Coronary artery (tissue), 2 donors: ENCODE measurements at places on chromosomes 4 and X.

DNA sequence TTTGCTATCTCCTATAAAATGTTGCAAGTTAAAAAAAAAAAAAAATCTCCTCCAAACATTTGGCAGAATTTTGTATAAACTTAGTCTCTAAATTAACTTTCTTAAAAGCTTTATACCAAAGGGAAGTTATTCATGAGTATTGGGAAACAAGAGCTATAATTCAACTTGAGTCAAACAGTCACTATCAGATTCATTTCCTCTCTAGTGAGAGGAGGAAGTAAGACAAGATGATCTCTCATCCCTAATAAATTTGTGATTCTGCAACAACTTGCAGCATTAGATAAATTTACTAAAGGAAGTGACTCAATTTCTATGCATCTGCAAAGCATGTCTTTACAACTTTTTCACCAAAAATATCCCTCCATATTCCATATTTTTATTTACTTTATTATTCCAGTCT is 135.4 kb upstream of the GNPDA2 start:
- DNase-seq, result no peak

DNA sequence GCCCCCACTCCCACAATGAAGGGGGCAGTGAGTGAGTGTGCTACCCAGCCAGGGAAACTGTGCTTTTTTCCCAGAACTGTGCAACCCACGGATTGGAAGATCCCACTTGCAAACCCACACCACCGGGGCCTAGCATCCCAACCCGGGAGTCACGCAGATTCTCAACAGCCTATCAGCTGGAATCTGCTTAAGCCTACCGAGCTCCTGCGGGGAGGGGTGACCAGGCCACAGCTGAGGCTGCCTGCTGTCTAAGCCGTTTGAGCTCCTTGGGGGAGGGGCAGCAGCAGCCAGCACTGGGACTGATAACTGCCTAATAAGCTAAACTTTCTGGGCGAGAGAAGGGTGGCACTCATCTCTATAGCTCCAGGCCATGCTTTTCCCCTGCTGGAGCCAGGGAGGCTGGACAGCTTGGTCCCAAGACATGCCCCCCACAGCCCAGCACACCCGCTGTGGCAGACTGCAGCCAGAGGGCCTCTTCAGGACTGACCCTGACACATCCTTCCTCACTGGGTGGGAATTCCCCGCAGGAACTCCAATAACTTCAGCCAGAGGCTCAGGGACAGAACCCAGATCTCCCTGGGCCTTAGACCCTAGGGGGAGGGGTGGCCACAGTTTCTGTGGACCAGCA is 161.3 kb upstream of the MAGEB18 start:
- DNase-seq, result no peak

DNA sequence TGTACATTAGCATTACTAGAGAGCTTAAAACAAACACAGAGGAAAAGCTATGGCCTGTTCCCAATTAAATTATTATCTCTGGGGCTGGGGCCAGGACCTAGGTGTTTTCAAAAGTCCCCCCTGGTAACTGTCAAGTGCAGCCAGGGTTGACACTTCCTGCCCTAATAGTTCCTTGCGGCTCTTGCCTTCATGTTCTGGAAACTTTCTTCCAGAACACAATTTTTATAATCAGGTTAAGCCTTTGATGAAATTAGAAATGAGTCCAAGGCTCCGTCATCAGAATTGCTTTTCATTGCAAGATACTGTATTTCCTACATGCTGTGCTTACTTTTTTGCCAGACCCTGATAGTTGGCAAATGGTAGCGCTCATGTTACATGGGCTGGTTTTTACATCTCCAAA is 229.6 kb downstream of the UNC5C start:
- no peak for DNase-seq

DNA sequence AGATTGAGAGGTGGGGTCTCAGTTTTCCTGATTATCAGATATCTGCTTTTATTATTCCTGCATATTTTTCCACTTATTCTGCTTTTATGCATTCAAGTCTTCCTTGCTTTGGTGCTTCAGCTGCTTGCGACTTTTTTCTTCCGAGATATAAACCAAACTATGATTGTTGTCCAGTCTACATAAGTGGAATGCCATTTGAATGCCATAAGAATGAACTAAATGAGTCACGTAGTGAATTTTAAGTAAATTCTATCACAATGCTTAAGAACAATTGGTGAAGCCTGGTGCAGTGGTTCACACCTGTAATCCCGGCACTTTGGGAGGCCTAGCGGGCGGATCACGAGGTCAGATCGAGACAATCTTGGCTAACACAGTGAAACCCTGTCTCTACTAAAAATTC is 189.1 kb downstream of the PCDH18 start:
- DNase-seq, result no peak

DNA sequence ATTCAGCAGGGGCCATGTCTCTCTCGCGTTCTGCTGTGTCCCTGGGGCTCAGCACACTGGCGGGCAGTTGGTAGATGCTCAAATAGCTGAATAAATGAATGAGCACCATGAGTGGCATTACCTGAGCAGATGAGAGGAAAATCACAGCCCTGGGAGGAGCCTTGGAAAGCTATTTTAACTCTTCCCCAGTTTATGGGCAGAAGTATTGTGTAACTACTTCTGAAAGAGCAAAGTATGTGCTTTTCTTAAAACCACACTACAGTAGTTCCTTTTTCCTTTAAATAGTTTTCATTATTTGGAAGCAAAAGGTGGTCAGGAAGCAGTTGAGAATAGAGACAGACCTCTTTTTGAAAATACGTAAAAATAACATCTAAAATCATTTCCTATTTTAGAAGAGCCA is 3.0 kb upstream of the PLAC1 start:
- no peak for DNase-seq

DNA sequence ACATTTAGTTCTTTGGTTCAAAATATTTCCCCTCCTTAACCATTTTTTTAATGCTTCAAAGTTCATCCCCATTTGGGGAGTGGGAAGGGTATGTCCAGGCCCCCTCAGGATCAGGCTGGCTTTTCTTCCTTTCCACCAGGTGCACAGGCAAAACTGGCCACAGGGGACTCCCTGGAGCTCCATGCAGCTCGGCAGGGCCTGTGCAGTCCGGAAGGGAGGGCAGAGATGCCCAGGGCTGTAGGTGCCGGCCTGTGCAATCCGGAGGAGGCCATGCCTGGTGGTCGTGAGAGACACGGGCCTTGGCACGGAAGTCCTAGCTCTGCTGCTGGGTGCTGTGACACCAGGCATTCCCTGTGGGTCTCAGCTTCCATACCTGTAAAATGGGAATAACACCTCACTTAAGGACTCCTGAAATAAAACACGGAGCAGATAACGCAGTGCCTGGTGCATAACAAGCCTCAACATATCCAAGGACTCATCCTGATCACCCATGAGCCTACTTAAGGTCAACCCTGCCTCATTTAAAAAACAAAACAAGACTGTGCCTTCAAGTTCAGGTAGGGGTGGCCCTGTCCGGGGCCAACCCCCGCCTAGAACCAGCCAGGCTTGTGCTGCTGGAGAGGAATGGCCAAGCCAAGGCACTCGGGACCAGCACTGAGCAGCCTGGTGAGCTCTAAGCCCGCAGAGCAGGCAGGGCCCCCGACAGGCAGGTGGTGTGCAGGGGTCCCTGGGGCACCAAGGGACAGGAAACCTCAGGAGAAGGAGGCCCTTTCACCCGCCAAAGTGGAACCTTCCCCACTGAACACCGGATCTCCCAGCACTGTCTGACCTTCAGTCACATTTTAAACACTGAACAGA is 21.2 kb upstream of the CYP4V2 start:
- DNase-seq, result no peak

DNA sequence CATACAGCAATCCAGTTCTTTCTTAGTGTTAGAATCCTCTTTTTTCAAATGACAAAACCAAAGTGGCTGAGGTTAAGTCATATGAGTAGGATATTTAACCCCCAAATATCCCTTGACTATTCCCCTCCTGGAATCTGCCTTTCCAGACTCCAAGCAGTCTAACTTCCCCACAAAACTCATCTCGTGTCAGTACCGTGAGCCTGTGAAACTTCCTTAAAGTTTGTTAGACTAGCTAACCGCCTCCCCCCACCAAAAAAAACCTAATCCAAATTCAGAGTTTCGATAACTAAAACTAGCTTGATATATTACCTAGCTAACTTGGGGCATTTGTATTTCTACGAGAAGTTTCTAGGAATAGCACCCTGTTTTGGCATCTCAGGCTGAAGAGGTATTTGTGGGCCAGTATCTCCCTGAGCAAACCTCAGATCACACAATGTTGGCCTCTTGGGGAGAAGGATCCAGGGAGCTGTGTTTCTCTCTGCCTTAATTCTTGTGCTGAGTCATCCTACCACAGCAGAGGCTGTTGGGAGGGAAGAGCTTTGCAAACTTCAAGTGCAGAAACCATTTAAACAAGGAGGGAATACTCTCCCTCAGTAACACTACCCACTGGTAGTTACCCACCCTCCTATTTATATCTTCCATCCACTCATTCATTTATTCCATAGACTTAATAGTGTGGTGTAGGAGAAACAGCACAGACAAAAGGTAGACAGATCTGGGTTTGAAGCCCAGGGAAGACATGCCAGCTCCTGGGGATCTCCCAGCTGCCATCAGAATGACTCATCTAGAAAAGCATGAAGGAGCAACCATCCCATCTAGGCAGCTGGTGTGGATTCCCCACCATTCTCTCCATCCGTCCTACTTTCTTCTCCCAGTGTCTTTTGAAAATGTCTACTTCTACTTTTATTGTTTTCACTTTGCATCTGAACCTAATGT is 39.3 kb upstream of the TXK start:
- DNase-seq, result no peak

DNA sequence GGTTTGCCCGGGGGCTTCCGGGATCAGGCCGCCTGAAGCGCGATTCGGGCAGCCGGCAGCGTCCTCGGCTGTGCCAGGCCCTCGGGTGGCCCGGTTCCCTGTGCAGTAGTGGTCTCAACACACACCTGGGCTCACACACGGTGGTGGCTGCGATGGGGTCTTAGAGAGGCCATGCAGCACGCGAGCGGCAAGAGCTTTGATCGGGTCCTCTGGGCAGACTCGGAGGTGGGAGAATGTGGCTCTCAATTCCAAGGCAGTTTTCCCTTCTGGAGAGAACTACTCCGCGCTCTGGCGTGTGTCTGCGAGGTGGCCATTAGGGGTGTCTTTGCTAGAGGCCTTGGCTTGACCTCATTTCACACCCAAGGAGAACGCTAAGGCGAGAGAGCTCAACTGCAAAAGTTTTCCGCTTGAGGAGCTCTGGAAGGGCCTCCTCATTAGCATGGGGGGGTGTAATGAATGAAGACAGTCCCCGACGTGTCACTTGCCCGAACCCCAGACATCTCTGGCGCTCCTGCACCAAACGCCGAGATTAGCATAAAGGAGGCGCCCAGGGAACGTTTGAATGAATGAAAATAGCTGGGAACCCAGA is 771 bp upstream of the RBPJ start:
- no peak for DNase-seq

GRCh38 chrX:70527610-70528345 is 83.1 kb downstream of the DLG3 start:
- no peak for DNase-seq

DNA sequence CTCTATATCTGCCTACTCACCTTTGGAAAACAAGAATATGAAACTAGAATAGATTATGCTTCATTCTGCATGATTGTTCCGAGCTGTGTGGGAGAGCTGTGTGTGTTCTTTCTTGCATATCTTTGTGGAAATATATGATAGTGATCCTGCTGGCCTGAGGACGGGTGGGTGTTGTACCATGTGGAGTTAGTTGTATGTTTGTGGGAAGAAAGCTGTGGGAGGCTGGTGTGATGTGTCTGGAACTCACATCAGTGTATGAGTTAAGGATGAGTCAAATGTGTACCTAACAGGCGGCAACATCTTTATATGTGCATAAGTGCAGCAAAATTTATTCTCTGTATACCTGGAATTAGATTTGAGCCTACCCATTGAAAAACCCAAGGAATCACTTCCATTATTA is 208.1 kb upstream of the ADGRL3 start:
- DNase-seq, result no peak

GRCh38 chrX:15310117-15310516 is 5.3 kb downstream of the ASB11 start:
- DNase-seq, result no peak

DNA sequence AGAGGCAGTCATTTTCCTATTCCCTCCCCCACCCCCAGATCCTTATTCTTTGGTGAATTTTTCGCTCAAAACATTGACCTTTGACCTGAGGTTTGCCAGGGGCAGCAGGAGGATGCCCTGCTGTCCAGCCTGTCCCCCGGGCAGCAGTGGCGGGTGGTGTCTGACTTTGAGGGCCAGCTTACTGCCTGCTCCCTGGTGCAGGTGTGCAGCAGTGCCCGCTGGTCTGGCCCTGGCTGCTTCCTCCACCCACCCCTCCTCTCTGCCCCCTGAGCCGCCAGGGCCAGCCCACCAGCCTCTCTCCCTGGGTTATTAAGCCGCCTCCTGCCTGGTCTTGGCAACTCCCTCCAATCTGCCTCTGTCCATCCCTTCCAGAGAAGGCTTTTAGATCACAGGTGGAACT is 40.8 kb upstream of the GRPEL1 start:
- no peak for DNase-seq

DNA sequence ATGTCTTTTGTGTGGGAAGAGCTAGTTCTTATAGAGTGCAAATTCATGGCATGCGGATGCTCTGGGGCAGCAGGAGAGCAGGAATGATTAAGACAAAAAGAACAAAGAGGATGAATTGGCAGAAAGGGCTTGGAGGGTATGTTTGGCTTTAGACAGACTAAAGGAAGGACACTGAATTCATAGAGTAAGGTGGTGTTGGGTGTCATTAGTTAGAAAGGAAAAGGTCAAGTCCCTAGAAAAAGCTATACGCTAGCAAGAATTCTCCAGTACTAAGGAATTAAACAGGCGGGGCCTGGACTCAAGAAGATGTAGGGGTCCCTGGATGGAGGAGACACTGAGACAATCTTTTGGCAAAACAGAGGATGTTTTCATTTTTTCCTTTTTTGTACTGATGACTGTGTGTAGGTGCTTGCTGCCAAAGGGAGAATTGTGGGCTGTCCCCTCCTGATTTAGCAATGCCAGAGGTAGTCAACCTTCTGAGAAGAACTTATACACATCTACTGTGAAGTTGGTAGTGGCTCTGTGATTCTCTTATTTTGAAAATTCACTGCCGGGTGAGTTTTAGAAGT is 391.0 kb downstream of the SPRY1 start:
- DNase-seq, result no peak

DNA sequence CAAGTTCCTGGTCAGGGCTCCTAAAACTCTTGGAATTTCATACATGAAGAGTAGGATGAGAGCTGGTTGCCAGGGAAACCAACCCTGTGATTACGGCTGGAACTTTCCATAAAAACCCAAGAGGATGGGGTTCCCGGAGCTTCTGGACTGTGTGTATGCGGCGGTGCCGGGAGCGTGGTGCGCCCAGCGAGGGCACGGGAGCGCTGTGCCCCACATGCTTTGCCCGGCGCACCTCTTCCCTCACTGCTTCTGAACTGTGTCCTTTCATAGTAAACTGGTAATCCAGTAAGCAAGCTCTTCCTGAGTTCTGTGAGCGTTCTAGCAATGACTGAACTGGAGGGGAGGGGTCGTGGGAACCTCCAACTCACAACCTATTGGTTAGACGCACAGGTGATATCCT is 152.6 kb downstream of the AFAP1 start:
- no peak for DNase-seq

GRCh38 chr4:101791182-101791558 is 640 bp downstream of the BANK1 start:
- DNase-seq, result no peak

GRCh38 chr4:5828005-5828391 is 64.9 kb downstream of the CRMP1 start:
- DNase-seq, result no peak

GRCh38 chr4:70778888-70779422 is 57.2 kb downstream of the RUFY3 start:
- no peak for DNase-seq

- DNase-seq, result no peak
Measured at GRCh38 chr4:126611900-126612299, 1020.9 kb upstream of the INTU start.

- DNase-seq, result no peak
Measured at GRCh38 chrX:35040871-35041270, 98.3 kb downstream of the FAM47B start.
